ENCODE measurements at places on chromosomes 3 and 15.

DNA sequence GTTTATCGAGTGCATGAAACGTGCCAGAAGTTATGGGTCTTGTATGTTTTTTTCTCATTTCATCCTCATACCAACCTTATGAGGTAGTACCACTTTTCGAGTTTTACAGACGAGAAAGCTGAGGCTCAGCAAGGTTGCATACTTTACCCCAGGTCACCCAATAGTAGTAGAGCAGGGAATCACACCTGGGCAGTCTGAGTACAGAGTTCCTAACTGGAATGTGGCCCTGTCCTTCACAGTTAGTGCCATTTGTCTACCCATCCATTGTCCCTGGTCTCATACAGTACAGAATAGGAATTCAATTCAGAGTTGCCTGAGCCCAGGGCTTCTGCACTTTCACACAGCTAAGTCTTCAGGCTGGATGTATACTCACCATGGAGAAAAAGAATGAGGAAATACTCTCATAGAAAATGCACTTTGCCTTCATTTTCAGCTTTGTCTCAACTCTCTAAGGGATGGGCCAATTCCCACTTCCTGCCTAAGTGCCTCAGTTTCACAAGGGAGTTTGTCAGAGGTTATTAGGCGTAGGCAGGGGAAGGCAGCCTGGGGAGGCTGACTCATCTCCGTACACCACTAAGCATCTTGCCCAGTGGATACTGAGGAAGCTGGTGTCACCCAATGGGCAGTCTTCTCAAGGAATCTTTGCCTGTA, 93.2 kb downstream of the TMEM212 start:
- no peak for DNase-seq

DNA sequence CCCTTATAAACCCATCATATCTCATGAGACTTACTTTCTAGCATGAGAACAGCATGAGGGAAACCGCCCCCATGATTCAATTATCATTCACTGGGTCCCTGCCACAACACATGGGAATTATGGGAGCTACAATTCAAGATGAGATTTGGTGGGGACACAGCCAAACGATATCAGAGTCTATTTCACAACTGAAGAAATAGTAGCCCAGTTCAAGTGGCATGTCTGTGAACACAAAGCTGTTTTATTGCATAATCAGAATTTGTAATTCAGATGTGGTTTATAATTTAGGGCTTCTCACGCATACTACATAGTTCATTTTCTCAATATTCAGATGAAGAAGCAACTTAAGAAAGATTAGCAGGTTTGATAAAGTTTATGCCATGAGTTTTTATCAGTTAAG, 1188.0 kb upstream of the ALCAM start:
- DNase-seq, result no peak

GRCh38 chr3:128855569-128855968, 23.9 kb upstream of the ACAD9 start:
- DNase-seq, result no peak

GRCh38 chr3:170471149-170471548, 52.5 kb downstream of the CLDN11 start:
- DNase-seq, result no peak

GRCh38 chr15:57537072-57537471, 54.6 kb upstream of the MYZAP start:
- peak; percentile 53 for DNase-seq

DNA sequence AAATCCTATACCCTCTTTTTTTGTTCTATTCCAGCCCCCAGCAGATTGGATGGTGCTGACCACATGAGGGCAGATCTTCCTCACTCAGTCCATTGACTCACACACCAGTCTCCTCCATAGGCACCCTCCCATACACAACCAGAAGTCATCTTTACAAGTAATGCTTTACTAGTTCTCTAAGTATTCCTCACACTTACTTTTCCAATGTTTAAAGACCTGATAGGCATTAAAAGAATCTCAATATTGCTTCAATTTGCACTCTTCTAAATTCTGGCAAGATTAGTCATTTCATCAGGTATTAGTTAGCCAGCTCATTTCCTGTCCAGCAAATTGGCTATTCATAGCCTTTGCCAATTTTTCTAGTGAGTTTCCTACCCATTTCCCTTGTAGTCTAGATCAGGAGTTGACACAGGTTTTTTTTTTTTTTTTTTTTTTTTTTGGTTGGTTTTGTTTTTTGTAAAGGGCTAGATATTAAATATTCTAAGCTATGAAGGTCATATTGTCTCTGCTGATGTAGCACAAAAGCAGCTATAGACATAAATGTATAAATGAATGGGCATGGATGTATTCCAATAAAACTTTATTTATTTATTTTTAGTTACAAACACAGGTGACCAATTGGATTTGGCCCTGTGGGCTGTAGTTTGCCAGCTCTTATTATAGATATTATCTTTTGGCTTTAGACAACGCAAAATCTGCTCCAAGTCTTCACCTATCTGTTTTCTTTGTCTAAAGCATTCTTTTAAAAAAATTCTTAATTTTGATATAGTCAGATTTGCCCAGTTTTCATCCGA, 76.1 kb downstream of the ABHD5 start:
- DNase-seq, result no peak

DNA sequence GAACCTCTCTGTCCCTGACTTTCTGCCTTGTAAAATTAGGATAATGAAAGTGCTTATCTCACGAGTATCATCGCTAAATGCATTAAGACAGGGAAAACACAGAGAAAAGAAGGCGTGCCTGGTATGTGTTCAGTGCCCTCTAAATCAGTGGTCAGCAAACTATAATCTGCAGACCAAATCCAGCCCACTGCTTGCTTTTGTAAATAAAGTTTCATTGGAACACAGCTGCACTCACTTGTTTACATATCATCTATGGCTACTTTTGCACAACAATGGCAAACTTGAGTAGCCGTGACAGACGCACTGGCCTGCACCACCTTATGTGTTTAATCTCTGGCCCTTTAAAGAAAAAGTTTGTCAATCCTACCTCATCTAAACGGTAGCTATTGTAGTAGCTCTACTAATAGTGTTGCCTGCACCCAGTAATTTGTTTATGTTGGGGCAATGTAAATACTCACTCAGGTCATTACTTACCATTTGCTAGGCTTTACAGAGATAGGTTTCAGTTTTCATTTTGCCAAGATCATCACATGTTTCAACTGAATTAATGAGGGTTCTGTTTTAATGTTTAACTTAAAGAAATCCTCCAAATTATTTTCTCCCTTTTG, 229.4 kb downstream of the FEZF2 start:
- no peak for DNase-seq

DNA sequence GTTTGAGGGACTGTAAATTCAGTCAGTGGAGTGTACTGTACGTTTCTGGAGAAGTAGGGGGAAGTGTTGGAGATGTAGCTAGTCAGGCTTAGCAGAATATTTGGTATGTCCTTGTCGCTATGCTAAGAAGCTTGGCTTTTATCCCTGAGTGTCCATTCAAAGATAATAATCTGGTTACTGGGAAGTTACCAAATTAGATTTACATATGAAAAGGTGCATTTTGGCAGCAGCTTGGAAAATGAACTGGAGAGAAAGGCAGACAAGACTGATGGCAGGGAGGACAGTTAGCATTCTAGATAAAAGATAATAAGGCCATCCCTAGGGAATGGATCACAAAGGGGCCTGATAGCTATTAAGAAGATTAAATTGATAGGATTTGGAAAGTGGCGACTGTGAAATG, 58.7 kb downstream of the P2RY1 start:
- no peak for DNase-seq

DNA sequence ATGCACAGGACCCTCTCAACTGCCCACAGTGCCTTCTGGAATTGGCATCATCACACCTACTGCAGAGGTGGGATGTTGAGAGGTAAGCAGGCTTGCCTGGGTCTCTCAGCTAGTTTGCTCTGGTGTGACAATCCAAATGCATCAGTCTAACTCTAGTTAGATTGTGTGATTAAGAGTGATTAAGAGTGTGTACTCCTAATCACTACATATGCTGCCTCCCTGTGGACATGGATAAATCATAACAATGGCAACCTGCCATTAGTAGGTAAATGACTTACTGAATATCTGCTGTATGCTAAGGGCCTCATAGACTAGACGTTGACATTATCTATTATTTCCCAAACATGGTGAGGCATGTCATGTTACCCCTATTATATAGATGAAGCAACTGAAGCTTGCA, 342.1 kb downstream of the OCA2 start:
- DNase-seq, result no peak

GRCh38 chr15:37291920-37292319, 191.6 kb upstream of the MEIS2 start:
- no peak for DNase-seq

- no peak for DNase-seq
These were observed 15.2 kb downstream of the EFCC1 start for GRCh38 chr3:129016356-129016719.

DNA sequence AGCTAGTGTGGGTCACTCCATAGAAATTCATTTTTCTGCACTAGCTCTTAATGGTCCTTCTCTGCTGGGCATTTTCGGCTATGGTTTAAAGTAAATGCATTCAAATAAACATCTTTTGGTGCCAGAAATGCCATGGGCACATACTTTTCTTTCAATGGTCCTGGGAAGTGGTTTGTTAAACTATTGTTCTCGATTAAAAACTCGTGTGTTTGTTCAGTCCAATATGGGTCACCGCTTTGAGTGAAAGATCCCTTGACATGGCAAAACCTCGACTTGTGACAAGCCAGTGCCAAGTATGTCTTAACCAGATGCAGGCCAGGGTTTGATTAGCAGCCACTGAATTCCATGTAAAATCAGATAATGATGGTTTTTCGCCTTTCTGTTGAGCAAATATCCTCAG, 331.9 kb upstream of the WNT5A start:
- no peak for DNase-seq

DNA sequence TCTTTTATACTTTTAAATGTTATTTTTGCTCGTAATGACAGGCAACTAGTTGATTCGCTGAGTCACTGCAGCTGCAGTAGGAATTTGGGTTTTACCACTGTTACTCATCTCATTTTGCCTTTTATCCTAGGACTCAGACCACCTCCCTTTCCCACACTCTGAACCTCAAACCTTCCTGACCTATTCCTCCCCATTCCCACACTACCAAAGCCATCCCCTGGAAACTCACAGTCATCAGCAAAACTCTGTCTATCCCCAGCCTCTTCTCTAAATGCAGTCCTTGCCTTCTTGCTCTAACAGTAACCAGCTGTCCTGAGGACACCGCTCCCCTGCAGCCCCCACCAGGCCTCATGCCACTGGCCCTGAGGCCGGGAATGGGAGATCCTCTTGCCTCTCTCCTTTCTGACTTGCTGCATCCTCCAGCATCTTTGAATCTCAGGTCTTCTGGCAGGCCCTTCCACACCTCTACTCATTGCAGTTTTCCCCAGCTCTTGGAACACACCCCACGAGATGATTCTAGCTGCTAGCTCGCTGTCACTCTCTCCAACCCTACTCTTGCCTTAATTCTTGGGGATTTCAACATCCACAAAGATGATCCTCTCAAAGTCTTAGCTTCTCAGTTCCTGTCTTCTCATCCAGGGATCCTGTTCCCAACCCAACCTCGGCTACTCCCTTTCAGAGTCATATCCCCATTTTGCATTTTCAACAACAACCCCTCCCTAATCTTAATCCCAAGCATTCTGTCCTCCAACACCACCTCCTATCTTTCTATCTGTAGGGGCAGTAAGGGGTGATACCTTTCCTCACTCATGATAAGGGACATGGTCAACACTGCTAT, 55.9 kb upstream of the C3orf80 start:
- DNase-seq, result no peak

DNA sequence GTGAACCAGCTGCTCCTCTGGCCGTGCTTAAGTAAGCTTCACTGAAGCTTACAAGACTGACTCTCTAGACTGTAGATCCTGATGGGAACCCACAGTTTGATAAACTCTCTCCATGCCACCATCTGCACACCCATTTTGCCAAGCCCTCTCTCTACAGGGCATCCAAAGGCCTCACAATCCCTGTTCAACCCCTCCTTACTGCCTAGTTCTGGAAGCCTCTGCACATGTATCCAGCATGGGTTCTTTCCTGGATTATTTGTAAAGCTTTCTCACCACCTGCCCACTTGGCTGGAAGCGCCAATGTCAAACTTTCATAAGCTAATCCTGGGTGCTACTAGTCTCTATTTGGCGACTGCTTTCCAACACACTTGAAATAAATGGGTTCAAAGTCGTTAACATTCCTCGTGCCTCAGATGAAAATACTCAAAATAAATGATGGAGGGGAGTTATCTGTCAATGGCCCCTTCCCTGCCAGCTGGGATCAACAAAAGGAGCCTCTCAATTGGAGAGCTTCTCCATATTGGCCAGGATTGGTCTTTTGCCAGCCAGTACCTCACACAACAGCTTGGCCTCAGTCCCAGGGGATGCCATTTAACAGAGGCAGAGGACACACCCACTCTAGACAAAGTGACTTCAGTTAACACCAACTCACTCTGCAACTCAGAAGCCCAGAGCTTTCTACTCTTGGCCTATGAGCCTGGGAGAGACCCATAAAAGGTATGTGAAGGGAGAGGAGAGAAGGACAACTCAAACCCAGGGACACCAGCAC, 48.1 kb downstream of the SH3BP5 start:
- no peak for DNase-seq

DNA sequence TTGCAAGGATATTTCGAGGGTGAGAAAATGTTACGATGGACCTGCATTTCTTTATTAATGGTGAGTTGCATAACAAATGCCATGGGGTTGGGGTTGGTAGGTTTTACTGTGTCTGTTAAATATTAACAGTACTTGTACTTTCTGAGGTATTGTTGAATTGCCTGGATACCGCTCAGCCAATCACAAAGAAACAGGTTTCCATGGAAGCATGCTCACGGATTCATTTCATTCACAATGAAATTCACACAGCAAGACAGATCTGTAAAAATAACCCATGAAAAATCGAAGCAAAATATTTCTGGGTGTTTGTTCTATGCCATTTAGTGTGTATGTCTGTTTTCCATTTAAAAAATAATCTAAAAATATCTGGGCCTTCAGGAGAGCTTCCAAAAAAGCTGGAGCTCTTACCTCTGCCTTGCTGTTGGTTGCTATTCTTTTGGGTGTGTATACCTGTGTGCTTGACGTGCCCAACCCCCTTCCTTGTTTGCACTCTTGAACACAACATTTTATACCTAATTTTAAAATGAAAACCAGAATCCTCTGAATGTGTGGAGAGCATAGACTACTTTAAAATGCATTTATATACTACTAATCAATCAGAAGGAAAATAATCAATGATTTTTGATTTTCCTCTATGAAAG, 479.8 kb upstream of the TBL1XR1 start:
- DNase-seq, result no peak

GRCh38 chr3:197547306-197548011, 8.3 kb downstream of the BDH1 start:
- DNase-seq, result no peak

DNA sequence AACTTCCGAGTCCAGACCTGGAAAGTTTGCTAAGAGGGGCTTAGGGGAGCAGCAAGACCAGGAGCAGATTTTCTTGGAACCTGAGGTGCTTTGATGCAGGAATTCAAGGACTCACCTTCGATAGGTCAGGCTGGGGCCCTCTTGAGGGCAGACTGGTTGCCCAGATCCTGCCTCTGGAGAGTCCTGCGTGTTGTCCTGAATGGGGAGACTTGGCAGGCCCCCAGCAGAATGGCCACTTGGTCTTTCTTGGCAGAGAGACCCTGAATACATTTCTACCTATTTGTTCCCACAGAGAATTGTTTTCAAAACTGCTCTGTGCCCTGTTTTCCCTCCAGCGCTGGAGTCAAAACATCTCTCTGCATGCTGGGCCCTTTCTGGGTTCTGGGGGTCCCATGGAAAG, 4.2 kb downstream of the KLF13 start:
- no peak for DNase-seq

Data from uterus (tissue), 4 donors.